ENCODE measurements at places on chromosomes 3 and 15.

DNA sequence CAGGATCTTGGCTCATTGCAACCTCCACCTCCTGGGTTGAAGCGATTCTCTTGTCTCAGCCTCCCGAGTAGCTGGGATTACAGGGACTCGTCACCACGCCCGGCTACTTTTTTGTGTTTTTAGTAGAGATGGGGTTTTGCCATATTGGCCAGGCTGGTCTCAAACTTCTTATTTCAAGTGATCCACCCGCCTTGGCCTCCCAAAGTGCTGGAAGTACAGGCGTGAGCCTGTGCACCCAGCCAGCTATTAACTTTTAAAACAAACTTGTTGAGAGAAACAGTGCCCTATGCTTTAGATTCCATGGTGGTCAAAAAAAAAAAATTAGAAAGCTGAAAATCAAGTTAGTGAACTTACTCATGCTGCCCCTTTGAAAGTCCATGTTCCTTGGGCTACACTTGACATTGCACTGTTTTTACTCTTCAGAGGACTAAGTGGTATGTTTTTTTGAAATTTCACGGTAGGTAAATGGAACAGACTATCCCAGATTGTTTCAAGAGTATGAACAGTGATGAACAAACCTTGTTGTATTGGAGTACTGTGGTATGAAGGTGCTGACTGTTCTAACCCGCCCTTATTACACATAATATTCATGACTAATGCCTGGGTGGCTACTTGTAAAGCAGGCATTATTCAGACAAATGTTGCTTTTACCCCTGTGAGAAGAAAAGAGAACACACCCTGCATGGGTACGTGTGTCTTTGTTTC, 206.9 kb downstream of the KLHL25 start:
- no peak for DNase-seq

DNA sequence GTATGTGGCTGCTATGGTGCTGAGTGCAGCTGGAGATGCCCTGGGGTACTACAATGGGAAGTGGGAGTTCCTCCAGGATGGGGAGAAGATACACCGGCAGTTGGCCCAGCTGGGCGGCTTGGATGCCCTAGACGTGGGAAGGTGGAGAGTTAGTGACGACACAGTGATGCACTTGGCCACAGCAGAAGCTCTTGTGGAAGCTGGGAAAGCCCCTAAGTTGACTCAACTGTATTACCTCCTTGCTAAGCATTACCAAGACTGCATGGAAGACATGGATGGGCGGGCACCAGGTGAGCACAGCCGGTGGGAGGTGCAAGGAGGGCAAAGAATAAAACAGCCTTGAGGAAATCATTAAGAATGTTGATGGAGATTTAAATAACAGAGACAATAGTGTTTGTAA, 2.9 kb downstream of the ADPRH start:
- DNase-seq = no peak

DNA sequence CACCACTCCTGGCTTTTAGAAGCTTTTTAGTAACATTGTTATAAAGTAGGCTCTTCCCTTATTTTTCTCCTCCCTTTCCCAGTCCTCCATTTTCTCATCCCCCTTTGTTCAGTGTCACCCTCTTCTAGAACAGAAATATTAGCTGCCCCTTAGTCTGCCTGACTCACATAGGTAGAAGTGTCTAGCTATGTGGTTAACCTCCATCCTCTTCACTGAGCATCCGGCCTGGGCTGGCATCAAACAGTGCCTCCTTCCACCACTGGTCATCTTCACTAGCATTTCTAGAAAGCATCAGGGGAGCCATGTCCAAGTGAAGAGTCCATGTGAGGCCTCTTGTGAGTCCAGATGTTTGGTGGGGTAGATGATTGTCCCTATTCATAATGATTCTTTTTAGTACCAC, 70.0 kb upstream of the SKOR1 start:
- DNase-seq = no peak

- no peak for DNase-seq
Measured at GRCh38 chr3:105802118-105802706, 66.6 kb downstream of the CBLB start.

GRCh38 chr15:72368325-72368724, 7.5 kb downstream of the HEXA start:
- DNase-seq = no peak

GRCh38 chr3:49724586-49724985, 835 bp upstream of the GMPPB start:
- no peak for DNase-seq

GRCh38 chr15:34889476-34889875, 80.1 kb downstream of the AQR start:
- DNase-seq = no peak

DNA sequence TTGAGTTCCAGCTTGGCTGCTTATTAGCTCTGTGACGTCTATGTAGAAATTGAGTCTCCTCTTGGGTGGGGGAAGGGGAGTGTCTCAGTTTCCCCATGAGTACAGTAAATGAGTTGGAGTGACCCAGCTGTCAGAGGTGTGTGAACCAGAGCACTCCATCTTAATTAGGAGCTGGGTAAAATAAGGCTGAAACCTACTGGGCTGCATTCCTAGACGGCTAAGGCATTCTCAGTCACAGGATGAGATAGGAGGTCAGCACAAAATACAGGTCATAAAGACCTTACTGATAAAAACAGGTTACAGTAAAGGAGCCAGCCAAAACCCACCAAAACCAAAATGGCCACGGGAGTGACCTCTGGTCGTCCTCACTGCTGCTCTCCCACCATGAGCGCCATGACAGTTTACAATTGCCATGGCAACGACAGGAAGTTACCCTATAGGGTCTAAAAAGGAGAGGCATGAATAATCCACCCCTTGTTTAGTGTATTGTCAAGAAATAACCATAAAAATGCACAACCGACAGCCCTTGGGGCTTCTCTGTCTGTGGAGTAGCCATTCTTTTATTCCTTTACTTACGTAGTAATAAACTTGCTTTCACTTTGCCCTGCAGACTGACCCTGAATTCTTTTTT, 222.4 kb downstream of the CACNA2D3 start:
- DNase-seq = no peak

Measured in activated CD8-positive, alpha-beta memory T cell treated with anti-CD3 and anti-CD28 coated beads for 48 hours (primary cell).